ENCODE measurements at places on chromosomes 5 and 9.

- DNase-seq = no peak
Measured at GRCh38 chr9:95104581-95104960, 212.9 kb downstream of the FANCC start.

DNA sequence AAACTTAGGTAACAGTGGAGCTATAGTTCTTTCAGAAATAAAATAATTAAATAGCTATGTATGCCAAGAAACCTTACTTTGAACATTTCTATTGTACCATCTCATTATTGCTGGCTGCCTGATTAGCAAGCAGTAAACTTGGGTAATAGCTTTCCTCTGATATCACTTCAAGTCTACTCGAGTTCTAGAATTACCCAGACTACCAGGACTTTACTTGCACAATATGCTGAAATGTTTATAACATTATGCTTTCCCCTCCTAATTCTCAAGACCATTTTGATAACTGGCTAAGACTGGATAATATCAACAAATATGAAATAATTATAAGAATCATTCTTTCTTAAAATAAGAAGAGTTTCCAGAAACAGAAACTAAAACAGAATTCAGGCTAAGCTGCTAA is 512.6 kb downstream of the RAB3C start:
- DNase-seq = no peak

GRCh38 chr5:176941951-176942350 is 42.8 kb upstream of the HK3 start:
- DNase-seq = no peak

- no peak for DNase-seq
Measured at GRCh38 chr5:83955916-83956315, 235.3 kb upstream of the HAPLN1 start.

DNA sequence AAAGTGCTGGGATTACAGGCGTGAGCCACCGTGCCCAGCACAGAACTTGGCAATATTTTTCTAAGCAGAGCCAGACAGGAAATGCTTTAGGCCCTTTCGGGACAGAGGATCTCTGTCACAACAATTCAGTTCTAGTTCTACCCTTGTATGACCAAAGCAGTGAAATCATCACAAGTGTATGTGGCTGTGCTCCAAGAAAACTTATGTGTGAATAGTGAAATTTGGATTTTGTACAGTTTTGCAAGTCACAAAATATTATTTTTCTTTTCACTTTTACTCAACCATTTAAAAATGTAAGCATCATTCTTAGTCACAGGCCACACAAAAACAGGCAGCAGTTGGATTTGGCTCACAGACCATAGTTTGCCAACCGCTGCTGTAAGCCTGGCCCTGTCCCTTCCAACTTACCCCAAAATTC is 20.4 kb upstream of the PRUNE2 start:
- no peak for DNase-seq

DNA sequence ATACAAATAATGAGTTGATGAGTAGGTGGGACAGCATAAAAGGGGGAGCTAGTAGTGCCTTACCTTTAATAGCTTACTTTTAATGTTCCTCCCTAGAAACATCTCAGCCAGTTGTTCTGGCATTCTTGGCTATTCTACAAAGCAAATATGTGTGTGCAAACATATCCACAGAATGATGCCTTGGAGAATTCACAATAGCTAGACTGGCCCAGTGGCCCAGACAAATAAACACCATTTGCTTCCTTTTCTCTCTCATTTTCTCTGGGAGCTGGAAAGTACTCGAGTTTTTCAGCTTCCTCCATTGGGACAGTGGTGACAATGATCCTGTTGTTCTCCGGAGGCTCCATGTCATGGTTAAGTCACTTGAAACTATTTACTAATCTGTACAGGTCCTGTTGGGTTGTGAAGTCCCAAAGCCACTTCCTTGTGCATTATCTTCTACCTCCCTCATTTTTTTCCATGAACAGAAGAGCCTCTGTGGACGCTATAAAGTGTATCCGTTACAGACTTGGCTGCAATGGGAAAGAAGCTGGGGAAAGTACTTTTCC is 122.9 kb downstream of the DMAC1 start:
- DNase-seq = no peak

GRCh38 chr5:31095796-31096195 is 97.7 kb upstream of the CDH6 start:
- DNase-seq = no peak

DNA sequence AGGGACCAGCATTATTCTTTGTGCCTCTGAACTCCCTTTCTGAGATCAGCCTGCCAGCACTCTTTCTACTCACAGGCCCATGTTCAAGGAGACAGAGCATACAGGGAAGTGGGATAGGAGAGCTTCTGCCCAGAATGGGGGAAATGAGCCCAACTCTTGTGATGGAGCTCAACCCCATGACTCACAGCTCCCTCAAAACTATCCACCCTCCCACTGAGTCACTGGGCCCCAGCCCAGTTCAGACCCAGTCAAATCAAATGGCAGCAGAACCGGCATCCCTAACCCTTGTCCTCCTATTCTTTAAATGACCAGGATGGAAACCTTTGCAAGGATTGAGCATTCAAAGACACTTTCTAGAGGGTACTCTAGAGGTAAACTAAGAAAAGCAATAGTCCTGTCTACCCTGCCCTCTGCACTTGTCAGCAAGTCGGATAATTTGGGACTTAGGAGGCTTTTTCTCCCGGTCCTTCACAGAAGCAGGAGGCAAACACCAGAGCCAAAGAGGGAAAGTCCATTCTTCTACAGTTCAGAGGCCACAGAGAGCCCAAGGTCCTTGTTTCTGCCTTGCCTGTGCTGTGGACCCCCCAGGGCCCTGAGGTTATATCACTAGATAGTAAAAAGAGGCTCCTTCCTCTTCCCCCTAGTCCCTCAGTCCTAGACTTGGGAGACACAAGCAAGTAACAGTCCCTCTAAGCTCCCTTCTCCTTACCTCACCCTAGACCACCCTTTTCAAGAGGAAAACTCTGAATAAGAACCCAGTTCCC is 3.2 kb downstream of the ATOSB start:
- no peak for DNase-seq

DNA sequence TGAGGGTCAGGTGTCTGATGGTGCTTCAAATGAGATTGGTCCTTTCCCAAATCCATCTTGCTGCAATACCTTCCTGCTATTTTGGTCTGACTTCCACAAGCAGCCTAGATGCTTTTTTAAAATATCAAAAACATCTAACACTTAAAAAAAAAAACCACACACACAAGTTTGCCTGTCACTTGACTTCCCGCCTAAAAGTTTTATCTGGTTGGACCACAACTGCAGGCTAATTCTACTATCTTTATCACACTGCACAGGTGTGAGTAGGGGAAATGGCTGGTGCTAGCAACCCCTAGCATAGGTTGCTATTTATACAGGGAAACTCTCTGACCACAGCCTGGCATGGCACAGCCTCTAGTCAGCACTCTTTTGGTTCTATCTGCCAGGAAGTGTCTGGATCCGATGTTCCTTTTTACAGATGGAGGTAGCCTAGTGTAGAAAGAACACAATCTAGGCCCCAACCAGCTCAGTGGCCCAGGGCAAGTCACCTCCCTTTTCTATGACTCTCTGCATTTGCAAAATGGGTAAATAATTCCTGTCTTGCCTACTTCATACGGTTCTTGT is at the start of gene HEMGN:
Gene HEMGN, minus strand, starts transcription at position 92 of the 564 bp plus-strand sequence. Its CDS starts 36 bp downstream, at position 56.
- no peak for DNase-seq

DNA sequence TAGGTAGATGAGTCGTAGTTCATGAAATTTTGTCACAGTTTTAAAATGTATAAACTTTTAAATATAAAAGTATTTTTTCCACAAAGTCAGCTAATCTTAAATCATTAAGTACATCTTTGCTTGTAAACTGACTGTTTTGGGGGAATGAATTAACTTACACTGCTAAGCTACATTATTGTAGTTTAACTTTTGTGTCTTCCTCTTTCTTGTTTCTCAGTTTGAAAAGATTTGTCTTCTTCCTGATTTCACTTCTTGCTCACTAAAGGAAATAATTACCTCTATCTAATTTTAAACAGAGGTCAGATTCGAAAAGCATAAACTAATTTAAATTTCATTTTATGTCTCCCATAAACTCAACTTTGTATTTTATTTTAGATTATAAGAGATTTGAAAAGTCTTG is 5.7 kb downstream of the NIPSNAP3B start:
- no peak for DNase-seq

DNA sequence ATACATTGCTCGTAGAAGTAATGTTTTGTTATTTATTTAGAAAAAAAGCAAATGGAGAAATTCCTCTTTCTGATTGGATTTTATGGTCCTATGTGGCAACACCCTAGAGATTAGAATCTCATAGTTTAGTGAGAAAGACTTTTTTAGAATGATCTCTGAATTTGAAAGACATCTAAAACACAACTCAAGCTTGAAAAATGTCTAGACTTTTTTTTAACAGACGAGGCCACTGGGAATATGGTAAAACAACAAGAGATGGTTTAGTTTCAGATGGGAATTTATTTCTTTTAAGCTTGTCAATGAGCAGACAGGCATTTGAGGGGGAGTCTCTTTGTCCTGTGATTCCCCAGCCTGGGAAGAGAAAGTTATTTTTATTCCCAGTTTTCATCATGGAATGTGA is 122.1 kb downstream of the NTRK2 start:
- DNase-seq = no peak
